ENCODE measurements at places on chromosomes 13 and 19.

DNA sequence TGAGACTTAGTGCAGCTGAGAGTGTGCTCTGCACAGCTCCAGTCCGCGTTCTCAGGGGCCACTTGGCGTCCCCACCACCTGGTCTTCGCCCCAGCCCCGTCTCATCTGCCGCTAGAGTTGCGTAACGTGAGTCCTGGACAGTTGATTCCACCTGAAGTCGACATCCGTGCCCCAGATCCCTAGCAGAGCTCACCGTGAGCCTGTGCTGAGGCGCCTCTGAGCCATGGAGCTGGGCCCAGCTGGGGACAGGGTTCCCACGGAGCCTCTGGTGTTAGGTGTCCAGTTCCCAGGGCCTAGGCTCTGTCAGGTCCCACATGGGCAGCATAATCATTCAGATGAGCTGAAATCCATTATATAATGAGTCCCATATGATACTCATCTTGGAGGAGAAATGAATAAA is 147.1 kb upstream of the SOX1 start:
- DNase-seq: no peak

DNA sequence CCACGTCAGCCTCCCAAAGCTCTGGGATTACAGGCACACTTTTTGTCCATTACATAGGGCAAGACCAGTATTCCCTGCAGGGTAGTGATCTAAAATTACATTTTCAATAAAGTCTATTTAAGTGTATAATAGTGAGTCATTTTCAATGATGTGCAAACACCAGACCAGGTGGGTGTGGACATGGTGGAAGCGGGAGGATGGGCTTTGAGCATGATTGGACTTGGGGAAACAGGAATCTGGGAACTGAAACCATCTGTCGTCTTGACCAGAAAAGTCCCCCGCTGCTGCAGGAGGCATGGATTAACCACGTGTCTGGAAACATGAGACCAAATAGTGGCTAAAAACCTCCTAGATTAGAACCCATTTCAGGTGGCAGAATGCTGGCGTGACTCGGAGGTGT is 4.9 kb downstream of the FXYD3 start:
- no peak for DNase-seq

GRCh38 chr13:44904967-44905366 is 84.3 kb downstream of the NUFIP1 start:
- DNase-seq: peak; percentile 73

- DNase-seq: no peak
Measured at GRCh38 chr13:32262165-32262564, 53.0 kb downstream of the ZAR1L start.

GRCh38 chr19:51142119-51142518 is at the start of gene SIGLEC7:
TSS of gene SIGLEC7 (plus strand) at chr19:51142301. CDS start at chr19:51142370, 69 bp downstream.
- DNase-seq: no peak

DNA sequence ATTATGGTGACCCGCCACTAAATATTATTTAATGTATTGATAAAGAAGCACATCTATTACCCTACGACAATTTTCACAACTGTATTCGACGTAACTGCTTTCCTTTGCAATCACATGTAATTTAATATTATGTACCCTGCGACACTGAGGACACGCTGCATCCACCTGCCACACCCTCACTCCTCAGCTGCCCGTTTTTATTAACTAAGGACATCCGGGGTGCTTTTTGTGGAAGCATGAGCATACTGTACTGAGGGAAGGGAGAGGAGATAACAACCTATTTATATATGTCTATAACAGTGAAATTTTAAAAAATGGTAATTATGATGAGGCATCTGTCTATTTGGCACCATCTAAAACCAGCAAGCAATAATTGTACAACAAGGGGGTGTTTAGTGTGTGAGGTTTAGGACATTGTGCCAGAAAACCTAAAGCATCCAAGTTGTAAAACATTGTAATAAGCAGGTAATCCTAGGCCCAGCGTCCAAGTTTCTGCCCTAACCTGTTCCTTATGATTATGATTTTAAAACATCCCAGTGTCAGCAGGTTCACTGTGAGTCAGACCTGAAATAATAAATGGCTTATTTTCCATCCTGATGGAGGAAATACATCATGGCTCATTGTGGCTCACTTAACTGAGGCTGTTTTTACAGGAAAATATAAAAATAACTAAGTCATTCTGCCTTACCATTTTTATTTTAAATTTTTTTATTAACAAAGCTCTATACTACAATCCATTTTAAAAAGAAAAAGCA is 56.3 kb downstream of the FOXO1 start:
- DNase-seq: no peak

DNA sequence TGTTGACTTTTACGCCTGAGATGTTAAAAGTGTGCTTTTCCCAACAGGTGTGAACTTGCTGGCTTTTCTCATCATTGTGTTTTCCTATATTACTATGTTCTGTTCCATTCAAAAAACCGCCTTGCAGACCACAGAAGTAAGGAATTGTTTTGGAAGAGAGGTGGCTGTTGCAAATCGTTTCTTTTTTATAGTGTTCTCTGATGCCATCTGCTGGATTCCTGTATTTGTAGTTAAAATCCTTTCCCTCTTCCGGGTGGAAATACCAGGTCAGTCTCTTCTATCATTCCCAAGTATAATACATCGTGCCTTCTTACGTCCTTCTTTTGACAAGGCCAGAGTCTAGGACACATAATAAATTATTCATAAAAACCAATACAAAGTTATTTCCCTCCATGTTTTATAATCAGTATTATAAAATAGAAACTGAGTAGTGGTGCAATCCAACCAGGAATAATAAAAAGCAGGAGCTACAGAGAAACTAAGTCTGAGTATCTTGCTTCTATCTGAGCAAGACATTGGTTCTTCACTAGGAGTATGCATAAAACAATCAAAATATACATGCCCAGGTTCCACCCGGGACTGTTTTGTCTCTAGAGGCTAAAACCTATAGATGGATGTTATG is 57.9 kb downstream of the RXFP2 start:
- DNase-seq: peak; percentile 17

DNA sequence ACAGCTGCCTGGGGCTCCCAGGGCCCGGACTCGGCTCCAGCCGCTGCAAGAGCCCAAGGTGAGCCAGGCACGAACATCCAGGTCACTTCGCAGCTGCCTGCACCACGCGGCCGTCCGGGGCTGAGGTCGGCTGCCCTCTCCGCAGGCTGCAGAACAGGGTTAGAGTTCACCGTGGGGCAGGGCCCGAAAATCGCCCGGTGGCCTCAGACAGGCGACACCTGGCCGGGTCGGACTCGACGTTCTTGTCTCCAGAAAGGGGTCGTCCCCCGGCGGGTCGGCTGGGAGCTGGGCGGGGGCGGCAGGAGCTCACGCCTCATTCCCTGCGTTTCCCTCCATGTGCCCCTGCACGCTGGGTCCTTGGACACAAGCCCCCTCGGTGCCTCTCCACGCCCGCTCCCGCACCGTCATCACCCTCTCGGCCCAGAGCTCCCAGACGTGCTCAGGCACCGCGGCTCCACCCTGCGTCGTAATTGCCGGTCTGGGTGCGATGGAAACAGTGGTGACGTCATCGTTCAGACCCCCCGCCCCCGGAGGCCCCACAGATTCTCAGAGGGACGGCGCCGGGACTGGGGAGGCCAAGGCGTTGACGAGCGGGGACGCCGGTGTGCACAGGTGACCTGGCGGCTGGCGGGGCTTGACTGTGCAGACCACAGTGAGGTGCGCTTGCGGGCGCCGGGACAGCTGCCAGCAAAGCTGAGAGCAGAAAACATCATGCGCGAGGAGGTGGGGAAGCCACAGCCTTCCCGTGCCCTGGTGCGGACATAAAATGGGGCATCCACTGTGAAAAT is 4.0 kb upstream of the GRIN3B start:
- DNase-seq: peak; percentile 67

- DNase-seq: no peak
Measured at GRCh38 chr13:86447479-86447878, 648.3 kb upstream of the SLITRK6 start.

DNA sequence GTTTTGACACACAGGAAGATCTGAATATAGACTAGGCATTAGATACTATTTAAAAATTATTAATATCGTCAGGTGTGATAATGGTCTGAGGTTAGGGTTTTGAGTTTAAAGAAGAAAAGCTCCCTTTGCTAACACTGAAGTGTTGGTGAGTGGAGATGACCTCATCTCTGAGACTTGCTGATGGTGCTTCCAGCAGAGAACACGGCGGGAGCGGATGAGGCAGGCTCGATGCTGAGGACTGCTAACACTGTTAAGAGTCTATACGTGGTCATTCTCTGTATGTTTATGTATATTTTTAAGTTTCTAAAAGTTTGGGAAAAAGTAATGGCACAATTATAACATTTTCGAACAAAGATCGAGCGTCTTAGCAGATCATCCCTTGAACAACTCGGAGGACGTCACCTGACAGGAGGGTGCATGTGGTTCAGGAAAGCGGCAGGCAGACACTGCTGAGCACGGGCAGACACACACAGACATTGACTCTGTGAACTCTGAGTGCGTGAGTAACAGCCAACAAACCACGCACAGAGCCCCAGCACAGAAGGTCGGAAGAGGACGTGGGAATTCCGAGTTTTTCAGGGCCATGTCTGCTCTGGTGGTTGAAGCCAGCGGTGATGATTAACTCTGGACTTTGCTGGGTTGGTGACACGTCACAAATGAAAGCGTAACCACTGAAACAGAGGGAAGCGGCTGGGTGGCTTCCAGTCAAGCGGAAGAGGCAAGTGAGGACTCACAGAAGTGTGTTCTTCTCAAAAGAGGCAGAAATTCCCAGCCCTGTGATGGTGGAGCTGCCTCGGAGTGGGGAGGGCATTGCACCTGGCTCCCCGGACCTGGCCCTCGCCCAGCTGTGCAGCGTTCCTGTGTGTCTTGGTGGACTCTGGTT is 91.9 kb upstream of the TEX29 start:
- DNase-seq: no peak

GRCh38 chr19:13849991-13850909 is 26.7 kb upstream of the NANOS3 start:
- peak; percentile 96 for DNase-seq

GRCh38 chr13:30108216-30108912 is 199.0 kb downstream of the KATNAL1 start:
- no peak for DNase-seq
